ENCODE measurements at places on chromosomes 6 and 20.

DNA sequence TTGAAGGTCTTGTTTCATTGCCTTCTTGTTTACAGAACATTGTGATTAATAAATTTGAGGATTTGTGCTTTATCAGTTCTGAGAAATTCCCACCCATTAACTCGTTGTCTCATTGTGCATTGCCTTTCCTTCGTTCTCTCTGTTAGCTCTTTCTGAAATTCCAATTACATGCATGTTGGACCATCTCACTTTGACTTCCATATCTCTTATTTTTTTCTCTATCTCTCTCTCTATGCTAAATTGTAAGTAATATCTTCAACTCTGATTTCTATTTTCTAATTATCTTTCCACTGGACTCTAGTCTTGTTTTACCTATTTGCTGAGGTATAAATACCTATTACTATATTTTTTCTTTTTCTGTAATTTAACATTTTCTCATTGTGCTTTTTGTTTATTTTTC, 92.3 kb downstream of the SHLD1 start:
- no peak for DNase-seq

DNA sequence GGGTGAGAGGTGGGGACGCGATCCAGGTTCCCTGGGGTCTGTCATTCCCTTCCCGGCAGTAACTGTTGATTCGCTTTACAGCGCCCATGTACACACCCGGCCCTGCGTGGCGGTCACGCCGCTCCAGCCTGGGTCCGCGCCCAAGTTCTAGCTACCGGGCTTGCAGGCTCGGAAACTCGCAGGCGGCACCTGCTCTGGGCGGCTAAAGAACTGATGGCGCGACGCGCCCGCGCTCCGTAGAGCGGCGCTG, 1.4 kb upstream of the POU3F2 start:
- DNase-seq, result no peak

GRCh38 chr6:104286641-104287040, 573.1 kb downstream of the HACE1 start:
- no peak for DNase-seq

GRCh38 chr20:33674294-33675135, at the start of gene NECAB3:
NECAB3 (minus strand) TSS chr20:33674428; CDS start chr20:33674352, 76 bp downstream.
- DNase-seq, result no peak

DNA sequence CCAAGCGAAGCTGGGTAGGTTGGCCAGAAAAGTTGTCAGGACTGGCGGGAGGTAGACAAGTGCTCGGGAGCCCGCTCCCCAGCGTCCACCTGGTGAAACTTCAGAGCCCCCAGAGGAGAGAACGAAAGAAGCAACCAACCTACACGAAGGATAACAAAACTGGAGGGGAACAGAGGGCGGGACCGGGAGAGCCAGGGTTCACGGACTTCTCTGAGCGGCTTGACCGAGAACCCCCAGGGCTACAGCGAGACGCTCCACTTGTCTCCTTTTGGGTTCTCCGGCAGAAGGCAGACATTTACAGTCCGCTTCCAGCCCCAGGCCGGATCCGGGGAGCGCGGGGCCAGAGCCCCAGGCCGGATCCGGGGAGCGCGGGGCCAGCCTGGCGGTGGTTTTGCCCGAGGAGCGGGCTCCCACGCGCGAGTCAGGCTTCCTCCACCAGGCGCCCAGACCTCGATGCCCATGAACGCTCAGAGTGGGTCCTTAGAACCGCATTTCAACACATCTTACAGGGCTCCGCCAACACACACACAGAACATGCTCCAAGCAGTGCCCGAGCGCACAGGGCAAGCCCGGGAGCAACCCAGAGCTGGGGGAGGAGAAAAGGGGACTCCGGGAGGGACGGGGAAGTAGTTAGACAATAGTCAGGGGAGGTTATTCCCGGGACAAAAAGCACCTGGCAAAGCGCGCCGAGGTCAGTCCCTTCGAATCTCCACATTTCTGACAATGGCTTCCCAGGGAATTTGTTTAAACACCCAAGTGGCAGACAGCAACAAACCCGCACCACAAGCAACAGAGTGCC, 1.1 kb downstream of the PTPRK start:
- DNase-seq, result no peak

DNA sequence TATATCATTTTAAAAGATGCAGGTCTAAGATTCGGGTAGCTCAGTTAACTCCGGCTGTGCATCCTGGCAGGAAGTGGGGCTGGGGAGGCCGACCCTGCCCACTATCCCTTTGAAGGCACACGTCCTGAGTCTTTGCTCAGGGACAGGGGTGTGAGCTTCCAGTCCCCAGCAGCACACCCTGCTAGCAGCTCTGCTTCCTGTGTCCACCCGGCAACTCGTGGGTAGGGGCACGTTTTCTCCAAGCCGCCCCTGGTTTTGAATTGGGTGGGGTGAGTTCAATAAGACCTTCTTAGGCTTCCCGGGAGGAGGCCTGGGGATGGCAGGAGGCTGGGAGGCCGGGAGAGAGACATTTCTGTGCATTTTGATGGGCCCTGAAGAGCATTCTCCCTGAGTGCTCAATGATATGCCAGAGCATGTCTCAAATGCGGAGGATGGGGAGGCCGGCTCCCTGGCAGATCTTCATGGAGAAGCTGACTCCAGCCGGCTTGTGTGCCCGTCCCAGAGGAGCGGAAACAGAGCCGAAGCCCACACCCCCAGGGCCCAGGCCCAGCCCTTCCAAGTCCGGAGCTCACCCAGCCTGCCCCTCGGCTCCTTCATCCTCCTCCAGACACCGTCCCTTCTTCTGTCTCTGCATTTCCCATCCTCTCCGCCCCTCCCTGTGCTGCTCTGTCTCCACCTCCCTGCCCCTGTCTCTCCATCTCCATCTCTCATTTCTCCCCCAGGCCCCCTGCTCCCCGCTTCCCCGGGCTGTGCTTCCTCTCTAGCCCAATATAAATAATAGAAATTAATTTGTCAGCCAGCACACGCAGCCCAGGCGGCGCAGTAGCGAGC, 36.3 kb upstream of the ZFAND3 start:
- no peak for DNase-seq

- no peak for DNase-seq
Measured at GRCh38 chr20:8212286-8212685, 80.2 kb downstream of the PLCB1 start.

DNA sequence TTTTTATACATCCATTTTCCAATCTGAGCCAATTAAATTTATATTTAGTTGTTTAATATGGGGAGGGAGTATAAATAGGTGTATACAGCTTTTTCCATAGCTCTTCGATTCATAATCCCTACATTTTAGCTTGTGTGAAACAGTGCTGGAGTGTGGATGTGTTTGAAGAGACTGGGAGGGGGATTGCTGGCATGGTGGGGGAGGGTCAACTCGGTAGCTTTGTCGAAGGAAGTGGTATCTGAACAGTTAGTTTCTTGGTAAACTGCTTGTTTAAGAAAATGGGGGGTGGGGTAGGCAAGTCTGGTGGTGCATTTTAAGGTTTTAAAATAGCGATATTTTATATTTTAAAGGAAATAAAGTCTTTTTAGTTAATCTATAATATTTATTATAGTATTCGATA, 1.4 kb upstream of the LIN28B start:
- DNase-seq, result no peak

- DNase-seq, result no peak
Measured at GRCh38 chr6:114085211-114085610, 114.3 kb upstream of the HDAC2 start.

GRCh38 chr20:48898210-48898609, 23.3 kb upstream of the ARFGEF2 start:
- DNase-seq, result no peak

- no peak for DNase-seq
Measured at GRCh38 chr6:30974490-30975252, 8.8 kb upstream of the MUC21 start.

GRCh38 chr6:125714441-125715090, 34.9 kb upstream of the HEY2 start:
- DNase-seq, result no peak

DNA sequence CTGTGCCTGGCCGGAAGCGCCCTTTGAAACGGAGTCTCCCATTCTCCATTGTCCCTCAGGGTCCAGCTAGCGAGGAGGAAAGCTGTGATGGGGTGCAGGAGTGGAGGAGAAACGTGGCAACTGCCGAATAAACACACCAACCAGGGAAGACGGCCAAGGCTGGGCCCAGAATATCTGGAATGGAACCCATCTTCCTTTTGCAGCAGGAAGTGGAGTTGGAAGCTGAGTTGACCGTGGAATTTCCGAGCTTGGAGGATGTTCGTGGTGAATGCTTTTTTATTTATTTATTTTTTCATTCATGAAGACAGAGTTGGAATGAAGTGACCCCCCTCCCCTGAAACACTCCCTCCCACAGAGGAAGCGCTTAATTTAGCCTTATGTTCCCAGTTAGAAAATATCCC, 105.6 kb upstream of the RNF24 start:
- DNase-seq, result no peak

DNA sequence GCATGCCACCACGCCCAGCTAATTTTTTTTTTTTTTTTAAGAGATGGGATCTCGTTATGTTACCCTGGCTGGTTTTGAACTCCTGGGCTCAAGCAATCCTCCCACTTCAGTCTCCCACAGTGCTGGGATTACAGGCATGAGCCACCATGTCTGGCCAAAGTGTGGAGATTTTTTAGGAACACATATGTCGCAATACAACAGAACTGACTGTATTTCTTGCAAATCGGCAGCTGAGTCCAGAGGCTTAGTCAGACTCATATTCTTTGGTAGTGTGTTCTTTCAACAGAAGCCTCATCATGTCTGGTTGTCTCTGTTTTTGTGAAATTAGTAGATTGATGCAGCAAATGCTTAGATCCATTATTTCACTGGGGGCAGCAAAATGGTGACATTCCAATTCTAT, 23.9 kb upstream of the CD164 start:
- no peak for DNase-seq

DNA sequence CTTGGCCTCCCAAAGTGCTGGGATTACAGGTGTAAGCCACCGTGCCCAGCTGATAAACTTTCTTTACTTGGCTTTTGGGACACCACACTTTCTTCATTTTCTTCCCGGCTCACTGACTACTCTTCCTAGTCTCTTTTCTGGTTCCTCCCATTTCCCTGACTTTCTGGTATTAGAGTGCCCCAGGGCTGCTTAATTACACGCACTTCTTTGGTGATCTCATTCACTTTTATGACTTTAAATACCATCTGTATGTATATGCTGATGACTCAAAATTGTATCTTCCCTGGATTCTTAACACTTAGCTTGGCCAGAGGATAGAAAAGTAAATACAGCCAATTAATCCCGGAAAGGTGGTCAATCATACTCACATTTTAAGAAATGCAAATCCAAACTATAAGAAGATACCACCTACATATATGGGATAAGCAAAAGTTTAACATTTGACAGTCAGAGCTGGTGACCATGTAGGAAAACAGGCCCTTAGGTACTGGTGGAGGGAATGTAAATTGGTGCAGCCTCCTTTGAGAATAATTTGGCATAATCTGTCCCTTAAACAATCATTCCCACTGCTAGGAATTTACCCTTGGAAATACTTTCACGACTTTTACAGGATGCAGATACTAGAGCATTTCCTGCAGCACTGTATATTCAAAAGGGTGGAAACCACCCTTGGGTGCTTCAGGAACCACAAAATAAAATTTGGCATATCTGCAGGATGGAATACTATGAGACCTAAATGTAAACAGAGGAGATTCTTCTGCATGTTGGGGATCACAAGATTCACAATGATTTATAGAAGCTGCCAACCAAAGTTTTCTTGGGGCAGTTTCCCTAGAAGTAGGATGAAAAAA, 9.4 kb upstream of the NANP start:
- peak; percentile 26 for DNase-seq

DNA sequence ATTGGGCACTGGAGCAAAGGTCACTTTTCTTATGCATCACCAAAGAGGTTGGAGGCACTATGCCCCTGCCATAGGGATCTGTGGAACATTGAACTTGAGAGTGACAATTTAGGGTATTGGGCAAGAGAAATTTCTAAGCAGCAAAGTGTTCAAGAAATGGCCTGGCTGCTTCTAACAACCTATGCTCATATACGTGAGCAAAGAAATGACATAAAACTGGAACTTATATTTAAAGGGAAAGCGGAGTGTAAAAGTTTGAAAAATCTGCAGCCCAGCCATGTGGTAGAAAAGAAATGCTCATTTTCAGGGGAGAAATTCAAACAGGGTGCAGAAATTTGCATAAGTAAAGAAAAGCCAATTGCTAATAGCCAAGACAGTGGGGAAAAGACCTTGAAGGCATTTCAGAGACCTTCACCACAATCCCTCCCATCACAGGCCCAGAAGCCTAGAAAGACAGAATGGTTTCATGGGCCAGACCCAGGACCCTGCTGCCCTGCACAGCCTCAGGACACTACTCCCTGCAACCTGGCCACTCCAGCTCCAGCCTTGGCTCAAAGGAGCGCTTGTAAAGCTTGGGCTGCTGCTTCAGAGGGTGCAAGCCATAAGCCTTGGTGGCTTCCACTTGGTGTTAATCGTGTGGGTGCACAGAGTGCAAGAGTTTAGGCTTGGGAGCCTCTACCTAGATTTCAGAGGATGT, 24.4 kb downstream of the NCR2 start:
- DNase-seq, result no peak

- peak; percentile 10 for DNase-seq
Measured at GRCh38 chr20:32031007-32031958, 20.8 kb upstream of the HCK start.

DNA sequence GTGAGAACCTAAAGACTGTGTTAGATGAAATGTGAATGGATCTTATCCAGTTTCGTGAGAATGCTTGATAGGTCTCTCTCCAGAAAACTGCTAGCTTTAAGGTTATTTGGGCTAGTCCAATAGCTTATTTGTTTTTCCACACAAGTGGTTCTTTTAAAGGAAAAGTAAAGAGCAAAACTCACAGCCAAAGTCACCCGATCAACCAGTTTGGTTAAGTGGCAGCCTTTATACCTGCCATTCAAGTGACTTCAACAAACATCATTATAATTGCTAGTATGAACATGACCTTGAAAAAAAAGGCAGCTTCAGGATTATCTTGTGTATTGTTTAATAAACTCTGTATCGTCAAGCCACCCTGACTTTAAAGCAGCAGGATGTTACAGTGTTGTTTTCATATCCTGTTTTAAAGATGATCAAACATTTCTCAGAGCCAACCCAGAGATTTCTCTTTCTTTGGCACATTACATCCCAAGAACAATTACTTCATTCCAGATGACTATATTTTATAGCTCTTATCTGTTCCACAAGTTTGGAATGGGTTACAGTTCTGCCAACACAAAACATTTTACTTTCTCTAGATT, 253.4 kb downstream of the EPHA7 start:
- no peak for DNase-seq

GRCh38 chr6:56655249-56655648, 12.6 kb upstream of the DST start:
- no peak for DNase-seq

DNA sequence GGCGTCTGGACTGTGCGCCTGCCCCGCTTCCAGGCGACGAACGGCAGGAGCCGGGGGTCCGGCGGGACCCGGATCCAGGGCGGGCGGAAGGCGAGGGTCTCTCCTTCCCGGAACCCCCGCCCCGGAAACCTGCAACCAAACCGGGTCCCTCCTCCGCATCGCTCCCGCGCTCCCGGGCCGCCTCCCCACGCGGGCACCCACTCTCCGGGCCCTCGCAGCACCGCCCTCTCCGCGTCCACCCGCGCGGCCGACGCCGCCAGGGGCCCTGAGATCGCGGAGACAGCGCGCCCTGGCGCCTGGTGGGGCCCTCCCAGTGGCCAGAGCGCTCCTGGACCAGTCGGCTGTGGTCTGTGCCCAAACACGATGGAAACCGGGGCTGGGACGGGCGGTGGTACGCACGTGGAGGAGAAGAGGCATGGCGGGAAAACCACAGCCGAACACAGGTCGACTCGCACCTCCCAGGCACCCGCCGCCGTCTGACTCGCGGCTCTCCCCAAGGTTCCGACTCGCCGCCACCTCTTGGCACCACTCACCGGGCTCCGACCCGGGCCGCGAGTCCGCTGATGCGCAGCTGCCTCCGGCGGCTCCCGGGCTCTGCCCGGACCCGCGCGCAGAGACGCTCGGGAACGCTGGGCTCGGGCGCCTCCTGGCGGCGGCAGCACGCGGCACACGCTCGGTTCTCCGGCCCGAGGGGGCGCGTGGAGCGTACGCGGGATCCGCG, 7.9 kb downstream of the NKX2-2 start:
- no peak for DNase-seq
